ENCODE measurements at places on chromosomes 11 and 22.
A peak's percentile ranks its signal among the peaks of the same experiment; 100 is the strongest.

DNA sequence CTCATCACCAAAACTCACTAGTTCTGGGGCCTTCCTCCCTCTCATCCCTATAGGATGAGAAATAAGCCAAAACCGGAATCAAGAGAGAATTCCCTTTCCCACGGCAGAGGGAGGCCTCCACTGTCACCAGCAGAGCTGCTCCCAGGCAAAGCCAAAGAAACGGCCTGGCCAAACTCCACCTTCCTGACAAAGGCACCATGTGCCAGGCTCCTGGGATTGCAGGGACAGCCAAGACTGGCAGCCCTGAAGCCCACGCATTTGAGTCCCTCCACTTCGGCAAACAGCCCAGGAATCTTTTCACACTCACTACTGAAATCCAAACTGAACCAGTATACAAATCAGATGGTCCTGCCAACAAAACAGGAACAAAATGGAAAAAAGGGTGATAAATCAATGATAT, 6.1 kb downstream of the SMCO4 start:
- no peak for DNase-seq

DNA sequence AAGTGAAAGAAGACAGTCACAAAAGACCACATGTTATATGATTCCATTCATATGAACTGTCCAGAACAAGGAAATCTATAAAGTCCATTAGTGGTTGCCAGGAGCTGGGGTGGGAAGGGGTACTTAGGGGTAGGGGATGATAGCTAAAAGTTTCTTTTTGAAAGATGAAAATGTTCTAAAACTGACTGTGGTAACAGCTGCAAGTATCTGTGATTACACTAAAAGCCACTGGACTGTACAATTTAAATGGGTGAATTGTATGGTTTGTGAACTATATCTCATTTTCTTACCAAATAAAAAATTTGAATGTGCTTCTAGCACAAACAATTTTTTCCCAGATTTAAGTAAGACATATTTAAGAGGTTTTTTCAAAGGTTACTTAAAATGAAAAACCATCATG, 22.1 kb downstream of the CHKA start:
- no peak for DNase-seq

DNA sequence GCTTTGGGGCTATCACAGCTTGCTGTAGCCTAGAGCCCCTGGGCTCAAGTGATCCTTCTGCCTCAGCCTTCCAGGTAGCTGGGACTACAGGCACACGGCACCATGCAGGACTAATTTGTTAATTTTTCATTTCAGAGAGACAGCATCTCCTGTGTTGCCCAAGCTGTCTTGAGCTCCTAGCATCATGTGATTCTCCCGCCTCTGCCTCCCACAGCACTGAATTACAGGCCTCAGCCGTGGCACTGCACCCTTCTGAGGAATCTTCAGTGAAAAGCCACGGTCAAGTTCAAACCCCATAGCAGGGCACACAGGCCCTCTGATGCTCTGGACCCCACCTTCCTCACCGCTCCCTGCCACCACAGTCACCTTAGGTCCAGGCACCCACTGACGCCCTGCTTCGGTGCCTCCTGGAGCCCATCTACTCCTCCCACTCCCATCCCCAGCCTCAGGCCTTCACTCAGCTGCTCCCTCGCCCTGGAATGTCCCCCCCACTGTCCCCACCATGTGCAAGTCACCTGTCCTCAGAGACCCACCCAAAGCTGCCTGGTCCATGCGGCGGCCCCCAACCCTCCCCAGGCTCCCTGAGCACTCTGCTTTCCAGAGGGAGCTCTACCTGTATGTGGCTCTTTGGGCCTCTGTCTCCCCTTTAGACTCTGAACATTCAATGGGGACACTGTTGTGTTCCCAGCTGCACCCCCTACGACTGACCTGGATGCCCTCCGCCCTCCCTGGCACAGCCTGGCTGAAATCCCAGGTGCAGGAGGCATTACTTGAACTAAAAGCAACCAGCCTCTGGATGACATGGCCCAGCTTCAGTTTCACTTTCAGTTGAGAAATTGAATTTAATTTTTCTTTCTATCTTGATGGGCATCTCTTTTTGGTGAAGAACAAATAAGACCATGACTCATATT, 1.6 kb downstream of the APOL2 start:
- DNase-seq, result no peak

DNA sequence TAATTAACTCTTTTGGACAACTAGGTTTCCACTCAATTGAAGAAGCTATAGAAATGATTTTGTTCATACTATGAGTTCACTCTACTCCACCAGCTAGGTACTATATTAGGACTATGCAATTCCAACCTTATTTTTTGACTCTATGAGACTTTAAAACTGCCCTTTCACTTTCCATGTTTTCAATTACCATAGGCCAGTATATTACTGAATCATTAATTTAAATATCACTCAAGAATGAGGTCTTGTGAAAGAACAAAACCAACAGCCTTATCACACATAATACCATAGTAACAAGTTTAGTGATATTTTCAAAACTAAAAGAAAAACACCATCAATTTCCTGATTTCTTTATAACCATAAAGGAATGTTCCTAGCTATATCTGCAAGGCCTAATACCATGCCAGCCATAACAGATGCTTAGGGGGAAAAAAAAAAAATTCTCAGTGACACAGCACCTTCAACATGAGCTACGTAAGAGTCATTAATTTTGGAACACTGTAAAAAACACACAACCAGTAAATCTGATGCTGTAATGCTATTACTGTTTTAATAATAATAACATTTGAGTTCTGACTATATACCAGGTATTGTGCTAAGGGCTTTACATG, 6.1 kb downstream of the DCUN1D5 start:
- DNase-seq, result no peak

- DNase-seq, result no peak
Measured at GRCh38 chr11:75149766-75150465, 991 bp upstream of the SLCO2B1 start.

GRCh38 chr22:44248926-44249325, 63.8 kb downstream of the SHISAL1 start:
- no peak for DNase-seq

GRCh38 chr11:75140269-75141138, 10.4 kb upstream of the SLCO2B1 start:
- DNase-seq, result peak; percentile 79

- no peak for DNase-seq
Measured at GRCh38 chr11:16193897-16194381, 162.4 kb downstream of the SOX6 start.

DNA sequence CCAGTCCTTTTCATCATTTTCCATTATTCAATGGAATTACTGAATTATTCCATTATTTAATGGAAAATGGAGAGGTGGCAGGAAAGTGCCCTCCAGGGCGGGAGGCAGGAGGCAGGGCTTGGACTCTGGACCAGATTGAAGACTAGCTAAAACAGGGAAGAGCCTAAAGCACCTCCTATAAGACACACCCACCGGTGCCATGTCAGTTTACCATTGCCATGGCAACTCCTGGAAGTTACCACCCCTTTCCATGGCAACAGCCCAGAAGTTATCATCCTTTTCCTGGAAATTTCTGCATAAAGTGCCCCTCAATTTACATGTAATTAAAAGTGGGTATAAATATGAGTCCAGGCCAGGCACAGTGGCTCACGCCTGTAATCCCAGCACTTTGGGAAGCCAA, 443.7 kb downstream of the TBC1D22A start:
- DNase-seq, result no peak

GRCh38 chr22:28841111-28841510, 40.7 kb upstream of the XBP1 start:
- no peak for DNase-seq

DNA sequence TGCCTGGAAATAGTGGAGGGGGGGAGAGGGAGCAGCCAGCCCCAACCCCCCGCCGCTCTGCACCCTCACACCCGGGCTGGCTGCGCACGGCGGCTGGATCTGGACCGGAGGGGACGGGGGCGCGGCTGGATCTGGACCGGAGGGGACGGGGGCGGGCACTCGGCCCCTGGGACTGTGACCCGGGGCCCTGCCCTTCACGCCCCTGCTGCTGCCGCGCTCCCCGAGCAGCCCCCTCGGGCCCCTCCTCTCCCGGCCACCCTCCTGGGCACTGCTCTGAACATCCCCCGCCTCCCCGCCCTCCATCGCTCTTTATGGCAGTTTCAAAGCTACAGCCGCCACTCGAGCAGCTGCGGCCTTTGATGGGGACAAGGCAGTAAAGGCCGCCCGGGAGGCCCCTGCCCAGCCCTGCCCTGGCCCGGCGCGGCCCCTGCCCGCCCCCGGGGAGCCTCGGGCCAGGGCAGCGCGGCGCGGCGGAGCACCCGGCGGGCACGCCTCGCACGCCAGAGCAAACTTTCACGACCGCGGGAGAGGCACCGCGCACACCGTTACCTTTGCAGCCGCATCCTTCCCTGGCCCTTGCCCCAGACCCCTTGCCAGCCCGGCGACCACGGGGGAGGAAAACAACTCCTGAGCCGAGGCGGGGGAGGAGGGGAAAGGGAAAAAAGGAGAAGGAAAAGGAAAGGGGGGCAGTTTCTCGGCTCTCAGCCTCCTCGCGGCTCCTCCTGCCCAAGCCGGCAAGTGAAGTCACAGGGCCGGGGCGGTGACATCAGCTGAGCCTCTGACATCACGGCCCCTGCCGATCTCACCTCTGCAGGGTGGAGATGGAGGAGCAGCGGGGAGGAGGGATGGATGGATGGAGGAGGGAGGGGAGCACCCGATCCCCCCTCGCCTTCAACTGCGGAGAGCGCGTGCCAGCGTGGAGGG, 13.1 kb upstream of the TCF20 start:
- DNase-seq, result peak; percentile 49

GRCh38 chr11:125025968-125026367, 37.1 kb upstream of the SLC37A2 start:
- no peak for DNase-seq

- no peak for DNase-seq
Measured at GRCh38 chr22:36951746-36952145, 38.3 kb downstream of the CSF2RB start.

DNA sequence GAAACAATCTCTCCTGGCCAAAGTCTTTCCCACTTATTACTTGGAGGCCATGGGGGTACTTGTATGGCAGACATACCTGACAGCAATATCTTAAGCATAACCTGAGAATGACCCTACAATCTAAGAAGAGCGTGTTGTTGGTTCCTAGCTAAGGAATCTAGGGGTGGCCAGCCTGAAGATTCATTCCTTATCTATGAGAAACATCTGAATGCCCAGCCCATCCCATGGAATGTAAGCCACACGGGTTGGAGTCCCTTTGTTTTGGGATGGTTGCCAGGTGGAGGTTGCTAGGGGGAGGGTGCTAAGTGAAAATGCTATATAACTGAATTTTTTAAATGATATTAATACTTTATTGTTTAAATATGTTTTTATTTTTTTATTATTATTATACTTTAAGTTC, 725.0 kb downstream of the ETS1 start:
- DNase-seq, result no peak

DNA sequence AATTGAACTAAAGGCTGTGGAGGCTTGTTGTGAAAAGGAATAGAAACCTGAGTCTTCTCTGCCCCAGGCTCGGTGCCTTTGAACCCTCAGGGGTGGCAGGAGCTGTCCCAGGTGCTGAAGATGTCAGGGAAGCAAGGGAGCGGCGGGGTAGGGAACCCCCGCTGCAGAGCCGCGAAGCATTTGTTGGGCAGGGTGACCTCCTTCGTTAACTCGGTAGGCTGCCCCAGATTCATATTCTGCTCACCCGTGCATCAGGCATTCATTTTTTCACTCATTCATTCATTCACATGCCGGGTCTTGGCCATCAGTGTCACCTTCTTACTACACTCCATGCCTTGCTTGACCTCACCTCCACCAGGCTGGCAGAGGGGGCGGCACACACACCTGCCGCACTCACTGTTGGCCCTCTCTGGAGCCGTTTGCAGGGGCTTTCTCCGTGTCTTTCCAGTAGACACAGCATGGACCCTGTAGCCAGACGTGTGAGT, 618.9 kb downstream of the BRD1 start:
- no peak for DNase-seq

- no peak for DNase-seq
Measured at GRCh38 chr22:45777852-45778375, 106.3 kb downstream of the ATXN10 start.

- DNase-seq, result no peak
Measured at GRCh38 chr11:109845437-109845836, 247.8 kb upstream of the ZC3H12C start.

DNA sequence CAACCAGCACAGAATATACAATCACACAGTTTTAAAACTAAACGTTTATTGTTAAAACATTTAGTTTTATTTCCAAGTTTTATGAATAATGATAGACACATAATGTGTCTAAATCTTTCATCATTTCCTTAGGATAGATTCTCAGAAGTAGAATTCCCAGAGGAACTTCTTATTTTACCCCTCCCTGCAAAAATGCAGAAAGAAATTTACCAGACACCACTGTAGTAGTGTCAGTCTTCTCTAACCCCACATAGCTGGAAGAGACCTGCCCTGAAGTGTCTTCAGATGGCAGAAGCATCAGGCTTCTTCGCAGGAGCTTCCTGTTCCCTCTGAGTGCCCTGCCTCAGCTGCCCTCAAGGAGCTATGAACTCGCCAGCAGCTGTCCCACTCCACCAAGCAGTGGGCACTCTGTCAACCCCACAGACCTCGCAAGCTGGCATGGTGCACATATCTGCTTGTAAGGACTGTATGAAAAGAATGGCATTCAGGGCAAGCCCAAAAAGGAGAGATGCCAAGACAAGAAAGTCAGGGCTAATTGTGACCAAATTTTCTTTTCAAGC, 28.5 kb upstream of the PAK1 start:
- no peak for DNase-seq

- DNase-seq, result no peak
Measured at GRCh38 chr11:112455791-112456190, 195.1 kb upstream of the PLET1 start.
